ENCODE measurements at places on chromosomes 11 and 22.
A peak's percentile ranks its signal among the peaks of the same experiment; 100 is the strongest.

GRCh38 chr11:73236205-73236765, 18.2 kb downstream of the P2RY2 start:
- DNase-seq: no peak

DNA sequence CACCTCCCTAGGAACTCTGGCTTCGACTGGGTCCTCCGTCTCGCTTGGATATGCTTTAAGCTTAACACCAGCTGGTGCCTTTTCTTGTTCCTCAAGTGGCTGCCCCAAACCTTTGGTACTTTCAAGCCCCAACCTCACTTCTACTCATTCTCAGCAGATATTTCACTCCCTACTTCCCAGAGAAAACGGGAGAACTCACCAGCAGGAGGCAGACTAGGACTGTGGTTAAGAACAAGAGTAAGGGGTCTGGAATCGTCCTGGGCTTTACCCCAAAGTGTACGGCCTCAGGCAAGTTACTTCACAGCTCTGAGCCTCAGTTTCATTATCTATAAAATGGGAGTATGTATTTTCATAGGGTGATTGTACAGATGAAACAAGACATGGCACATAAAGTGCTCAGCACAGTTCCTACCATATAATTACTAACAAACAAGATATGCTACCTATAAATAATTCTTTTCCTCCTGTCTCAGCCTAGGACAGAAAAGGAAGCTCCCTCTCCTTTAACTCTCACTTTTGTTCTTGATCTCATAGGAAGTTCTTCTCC, 37.8 kb downstream of the PAMR1 start:
- peak; percentile 68 for DNase-seq

GRCh38 chr22:30806391-30806861, 111.8 kb downstream of the OSBP2 start:
- peak; percentile 77 for DNase-seq

DNA sequence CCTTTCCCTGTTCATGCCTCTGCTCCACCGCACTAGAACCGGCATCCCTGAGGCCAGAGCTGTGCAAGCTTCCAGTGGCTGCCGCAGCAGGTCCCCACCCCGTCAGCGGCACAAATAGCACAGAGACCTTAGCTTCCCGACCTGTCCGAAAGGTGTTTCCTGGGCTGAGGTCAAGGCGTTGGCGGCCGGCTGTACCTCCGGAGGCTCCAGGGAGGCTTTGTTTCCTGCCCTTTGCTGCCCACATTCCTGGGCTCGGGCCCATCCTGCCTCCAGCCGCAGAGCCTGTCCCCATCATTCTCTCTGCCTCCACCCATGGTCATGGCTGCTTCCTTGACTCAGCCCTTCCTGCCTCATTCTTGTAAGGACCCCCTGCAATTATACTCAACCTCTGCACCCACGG, 31.2 kb downstream of the ARHGAP8 start:
- no peak for DNase-seq
